ENCODE measurements at places on chromosomes 3 and 15. TPM values are rescaled to one million over a fixed set of nuclear protein-coding genes. Genes with fewer than 3 reads are reported as not detected.

- DNase-seq, result no peak
Observed at GRCh38 chr3:17801131-17801530, 58.7 kb upstream of the TBC1D5 start.

DNA sequence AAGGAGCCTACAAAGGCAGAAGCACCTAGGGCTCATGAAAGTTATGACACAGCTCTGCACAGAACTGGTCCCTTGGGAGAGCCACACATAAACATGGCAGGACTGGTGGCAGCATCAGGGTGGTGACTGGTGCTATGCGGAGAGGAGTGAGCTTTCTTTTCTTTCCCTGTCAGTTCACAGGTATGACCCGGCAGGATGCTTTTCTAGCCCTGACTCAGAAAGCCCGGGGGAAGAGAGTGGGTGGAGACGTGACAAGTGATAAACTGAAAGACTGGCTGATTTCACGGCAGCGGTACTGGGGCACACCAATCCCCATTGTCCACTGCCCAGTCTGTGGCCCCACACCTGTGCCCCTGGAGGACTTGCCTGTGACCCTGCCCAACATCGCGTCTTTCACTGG lies 103.0 kb downstream of the LARS2 start:
- DNase-seq, result no peak

DNA sequence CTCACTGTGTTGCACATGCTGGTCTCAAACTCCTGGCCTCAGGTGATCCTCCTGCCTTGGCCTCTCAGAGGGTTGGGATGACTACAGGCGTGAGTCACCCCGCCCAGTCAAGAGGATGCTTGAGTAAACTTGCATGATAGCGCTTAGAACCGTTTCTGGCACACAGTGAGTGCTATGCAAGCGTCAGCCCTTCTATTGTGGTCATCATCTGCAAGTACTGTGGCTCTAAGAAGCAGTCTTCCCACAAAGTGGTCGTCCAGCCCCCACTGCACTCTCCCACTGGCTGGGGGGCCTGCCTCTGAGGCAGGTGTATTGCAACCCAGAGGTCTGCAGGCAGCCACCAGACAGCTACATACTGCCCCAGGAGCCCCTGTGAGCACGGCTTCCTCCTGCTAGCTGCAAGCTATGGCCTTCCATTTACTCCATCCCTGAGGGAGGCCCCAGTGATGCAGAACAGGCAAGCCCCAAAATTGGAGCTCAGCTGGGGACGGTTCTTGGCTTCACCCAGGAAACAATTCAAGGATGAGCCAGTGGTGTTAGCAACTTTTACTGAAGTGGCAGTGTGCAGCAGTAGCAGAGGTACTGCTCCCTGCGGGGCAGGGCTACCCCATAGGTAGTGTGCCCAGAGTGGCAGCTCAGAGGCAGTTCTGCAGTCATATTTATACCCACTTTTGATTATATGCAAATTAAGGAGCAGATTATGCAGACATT lies 95.4 kb downstream of the LSM3 start:
- no peak for DNase-seq

- DNase-seq, result no peak
Observed at GRCh38 chr3:65338571-65338970, 650.8 kb upstream of the ADAMTS9 start.

- no peak for DNase-seq
Observed at GRCh38 chr3:167723025-167723512, 11.6 kb downstream of the PDCD10 start.

GRCh38 chr3:178275311-178275710 lies 260.9 kb upstream of the KCNMB2 start:
- DNase-seq, result no peak

- no peak for DNase-seq
Observed at GRCh38 chr3:171801738-171802589, 8.3 kb downstream of the PLD1 start.

- DNase-seq, result no peak
Observed at GRCh38 chr3:196604548-196604947, 34.9 kb upstream of the NRROS start.

DNA sequence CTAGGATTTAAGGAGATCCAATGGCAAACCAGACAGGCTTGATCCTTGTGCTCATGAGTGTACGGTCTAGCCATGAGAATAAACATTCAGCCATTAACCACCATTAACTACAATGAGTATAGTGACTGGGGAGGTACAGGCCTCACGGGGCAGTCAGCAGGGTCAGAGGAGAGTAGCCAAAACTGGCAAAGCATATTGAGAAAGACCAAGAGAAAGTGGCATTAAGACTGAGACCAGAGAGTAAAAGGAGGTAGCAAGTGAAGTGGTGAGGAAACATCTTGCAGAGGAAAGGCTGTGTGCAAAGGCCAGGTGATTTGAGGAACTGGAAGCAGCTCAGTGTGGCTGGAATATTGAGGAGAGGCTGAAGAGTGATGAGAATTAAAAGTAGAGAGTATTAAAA lies 407.2 kb upstream of the LMCD1 start:
- no peak for DNase-seq

GRCh38 chr15:35141743-35142471 lies 56.8 kb upstream of the NANOGP8 start:
- no peak for DNase-seq

- DNase-seq, result no peak
Observed at GRCh38 chr3:32880225-32880624, 62.4 kb downstream of the TRIM71 start.

DNA sequence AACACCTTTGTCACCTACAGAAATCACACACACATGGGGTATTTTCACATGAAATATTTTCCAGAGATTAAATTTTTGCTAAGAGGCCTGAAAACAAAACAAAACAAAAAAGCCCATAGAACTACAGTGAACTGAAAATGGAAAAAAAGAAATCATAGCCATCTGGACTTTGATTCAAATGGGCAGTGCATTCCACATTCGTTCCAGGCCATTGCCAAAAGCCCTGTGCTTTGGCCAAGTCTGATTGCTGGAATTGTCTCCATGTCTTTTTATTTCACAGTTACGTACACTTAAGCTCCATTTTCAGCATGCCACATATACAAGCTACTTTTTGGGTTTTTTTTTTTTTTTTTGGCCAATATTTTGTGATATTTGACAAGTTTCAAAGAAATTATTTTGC lies 47.1 kb downstream of the TFG start:
- DNase-seq, result peak; percentile 36

DNA sequence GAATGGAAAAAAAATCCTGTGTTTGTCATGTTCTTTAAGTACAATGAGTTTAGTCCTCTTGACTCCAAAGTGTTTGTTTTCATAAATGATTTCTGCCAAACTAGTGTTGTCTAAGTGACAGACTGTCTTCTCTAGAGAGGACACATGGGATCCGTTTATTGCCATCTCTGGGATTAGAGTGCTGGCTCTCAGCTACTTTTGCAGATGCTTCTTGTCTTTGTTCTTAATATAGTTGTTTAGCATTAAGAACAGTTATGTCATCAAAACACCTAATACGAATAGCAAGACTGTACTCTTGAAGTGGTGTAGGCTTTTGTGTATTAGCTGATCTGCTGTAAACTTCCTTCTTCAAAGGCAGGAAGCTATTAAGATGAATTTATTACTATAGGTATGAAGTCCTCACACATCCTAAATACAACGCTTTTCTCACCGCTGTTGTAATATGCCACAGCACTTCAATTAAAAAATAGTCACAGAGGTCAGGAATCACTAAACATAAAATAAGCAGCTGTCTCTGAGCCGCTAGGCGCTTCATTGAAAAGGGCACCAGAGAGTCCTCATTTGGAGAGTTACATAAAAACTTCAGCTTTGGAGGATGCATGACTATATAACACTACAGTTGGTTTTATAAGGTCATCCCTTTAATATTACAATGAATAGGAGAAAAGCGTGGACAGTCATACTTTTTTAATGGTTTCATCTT lies 128.3 kb upstream of the ZNF385D start:
- peak; percentile 99 for DNase-seq

DNA sequence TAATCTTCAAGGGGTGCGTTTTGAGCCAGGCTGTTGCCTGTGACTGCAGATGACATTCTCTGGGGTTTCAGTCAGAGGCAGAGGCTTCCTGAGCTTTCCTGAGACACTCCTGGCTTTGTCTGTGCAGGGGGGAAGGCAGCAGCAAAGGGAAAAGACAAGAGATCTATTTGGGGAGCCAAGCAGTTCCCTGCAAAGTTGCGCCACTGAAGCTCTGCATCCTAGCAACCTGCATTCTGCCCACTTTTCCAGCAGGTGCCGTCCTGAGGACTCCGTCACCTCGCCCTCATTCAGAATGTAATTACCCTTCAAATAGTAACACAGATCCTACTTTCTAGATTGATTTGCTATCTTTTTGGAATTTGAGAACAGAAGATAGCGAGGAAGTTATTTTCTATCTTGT lies 1.9 kb upstream of the TMEM158 start:
- DNase-seq, result no peak

DNA sequence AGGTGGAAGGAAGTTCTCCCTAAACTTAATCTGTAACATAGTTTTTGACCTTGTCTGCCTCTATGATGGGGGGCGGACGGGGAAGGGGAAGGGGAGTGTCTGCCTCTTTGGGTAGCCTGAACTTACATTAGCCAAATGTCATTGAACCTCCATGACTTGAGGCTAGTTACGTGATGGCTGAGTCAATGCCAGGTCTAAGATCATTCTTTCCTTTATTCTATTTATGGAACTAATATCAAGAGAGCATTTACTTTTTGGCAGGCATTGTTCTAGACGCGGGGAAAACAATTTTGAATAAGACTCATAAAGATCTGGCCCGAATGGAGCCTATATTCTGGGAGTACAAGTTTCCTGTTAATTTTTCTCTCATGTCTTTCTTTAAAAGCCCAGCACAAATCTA lies 340.7 kb upstream of the C2CD4B start:
- peak; percentile 46 for DNase-seq

- no peak for DNase-seq
Observed at GRCh38 chr15:88711806-88712205, 73.0 kb downstream of the ISG20 start.

- no peak for DNase-seq
Observed at GRCh38 chr15:36117296-36117787, 462.1 kb upstream of the CDIN1 start.

GRCh38 chr3:9087831-9088413 lies 124.7 kb upstream of the RAD18 start:
- peak; percentile 33 for DNase-seq

DNA sequence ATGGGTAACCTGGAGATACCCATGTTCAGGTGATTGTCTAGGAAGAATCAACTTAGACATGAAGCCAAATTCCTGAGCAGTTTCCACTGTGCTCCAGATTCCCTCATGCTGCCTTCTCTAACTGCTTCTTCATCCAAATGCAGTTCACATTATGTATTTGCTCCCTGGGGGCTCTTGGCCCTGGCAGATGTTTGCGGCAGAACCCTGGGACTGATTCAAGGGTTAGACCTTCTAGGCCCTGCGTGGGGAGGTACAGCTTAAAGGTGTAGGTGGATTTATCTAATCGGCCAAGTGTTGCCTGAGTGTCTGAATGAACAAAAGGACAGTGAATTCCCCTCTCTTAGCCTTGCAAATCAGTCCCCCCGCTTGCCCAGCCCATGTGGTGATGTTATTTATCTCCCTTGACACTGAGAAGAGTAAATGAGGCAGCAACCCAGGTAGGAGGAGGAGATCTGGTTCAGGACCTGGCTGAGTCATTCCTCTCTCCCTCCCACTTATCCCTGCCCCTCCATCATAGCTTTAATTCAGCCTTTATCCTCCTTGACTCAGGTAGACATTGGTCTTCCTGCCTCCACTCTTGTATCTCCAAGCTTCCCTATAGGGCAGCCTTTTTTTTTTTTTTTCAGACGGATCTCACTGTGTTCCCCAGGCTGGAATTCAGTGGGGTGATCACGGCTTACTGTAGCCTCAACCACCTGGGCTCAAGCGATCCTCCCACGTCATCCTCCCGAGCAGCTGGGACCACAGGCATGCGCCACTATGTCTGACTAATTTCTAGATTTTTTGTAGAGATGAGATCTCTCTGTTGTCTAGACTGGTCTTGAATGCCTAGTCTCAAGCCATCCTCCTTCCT lies 54.8 kb downstream of the MAGEF1 start:
- no peak for DNase-seq

The ARHGEF26 gene
- total RNA-seq, result 45.5 TPM

The FOXB1 gene
- total RNA-seq, result not detected

The KCNAB1 gene
- total RNA-seq, result 2.4 TPM

The A4GNT gene
- not detected for total RNA-seq

The CCDC191 gene
- total RNA-seq, result 15.3 TPM

The CCR9 gene
- total RNA-seq, result 0.46 TPM

Measured in lung (tissue), 17 donors.